NCI-H510A treated with DMSO at 0.1 percent for 48 hours (cell line): ENCODE measurements at places on chromosomes 16 and 17.

DNA sequence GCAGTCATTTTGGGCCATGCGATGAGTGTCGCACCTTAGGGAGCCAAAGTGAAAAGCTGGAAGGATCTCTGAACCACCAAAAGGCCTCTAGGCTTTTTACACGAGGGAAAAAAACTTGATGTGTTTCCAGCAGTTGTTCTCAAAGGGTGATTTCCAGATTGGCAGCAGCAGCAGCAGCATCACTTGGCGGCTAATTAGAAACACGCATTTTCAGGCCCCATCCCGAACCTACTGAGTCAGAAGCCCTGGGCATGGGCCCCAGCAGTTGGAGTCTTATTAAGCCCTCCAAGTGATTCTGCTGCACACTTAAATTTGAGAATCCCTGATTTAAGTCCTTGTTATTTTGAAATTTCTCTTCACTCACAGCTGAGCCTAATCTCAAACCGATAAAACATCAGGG, 25.3 kb upstream of the PYY start:
- no peak for DNase-seq

GRCh38 chr17:68512960-68513474, 787 bp downstream of the PRKAR1A start:
- DNase-seq, result peak; percentile 49

GRCh38 chr16:75267631-75268264, 16.3 kb upstream of the BCAR1 start:
- peak; percentile 81 for DNase-seq

- DNase-seq, result peak; percentile 38
Observed at GRCh38 chr17:75152922-75153779, 1.2 kb downstream of the JPT1 start.

DNA sequence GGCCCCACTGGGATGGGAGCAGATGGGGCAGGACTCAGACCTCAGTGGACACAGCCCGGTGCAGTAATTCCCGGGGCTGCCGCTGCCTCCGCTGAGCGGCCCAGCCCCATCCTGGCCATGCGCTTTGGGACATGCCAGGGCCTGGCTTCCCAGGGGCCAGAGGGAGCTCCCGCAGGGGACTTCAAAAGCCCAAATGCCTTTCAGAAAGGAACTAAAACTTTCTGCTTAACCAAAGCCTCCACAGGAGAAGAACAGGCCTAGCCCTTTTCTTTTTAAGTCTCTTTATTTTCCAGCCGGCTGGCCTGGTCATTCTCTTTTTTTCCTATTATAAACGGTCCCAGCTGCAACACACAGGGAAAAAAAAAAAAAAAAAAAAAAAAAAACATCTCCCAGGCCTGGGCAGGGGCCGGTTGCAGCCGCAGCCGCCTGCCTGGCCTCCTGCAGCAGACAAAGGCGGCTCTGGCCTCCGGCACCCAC, 10.7 kb upstream of the ZNF423 start:
- DNase-seq, result no peak
